ENCODE measurements at places on chromosomes 13 and 19.

DNA sequence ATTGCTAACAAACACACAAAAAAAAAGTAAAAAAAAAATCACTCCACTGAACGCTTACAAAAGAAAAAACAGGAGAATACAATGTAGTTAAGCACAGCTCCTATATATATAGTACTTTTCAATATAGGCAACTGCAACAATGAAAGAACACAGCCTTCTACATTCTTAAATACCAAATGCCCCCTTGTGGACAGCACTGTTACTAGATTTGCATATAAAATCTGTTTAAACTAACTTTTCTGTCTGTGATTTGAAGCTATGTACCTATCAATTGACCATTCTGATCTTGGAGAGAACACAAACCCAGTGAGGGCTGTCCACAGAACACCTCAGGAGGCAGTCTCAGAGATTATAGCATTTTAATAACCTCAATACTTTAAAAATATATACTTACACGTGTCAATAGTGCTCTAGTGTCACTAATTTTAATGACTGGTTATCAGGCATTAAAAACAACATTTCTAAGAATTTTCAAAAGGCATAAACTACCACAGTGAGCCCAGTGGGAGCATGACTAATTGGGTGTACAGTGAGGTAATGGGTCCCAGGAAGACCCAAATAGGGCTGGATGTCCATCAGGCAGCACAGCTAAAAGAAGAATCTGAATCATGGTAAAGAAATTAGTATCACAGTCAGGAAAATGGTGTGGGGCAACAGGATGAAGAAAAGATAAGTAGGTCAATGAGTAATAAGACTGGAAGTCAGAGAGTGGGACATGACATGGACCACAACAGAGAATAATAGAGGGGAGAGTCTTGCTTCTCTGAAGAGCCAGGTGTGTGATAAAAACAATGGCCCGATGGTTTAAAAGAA, 22.2 kb downstream of the CCDC169 start:
- DNase-seq: peak; percentile 47

GRCh38 chr13:113816946-113817859, 46.7 kb downstream of the GAS6 start:
- peak; percentile 65 for DNase-seq

GRCh38 chr19:19644054-19644388, 564 bp upstream of the GMIP start:
- no peak for DNase-seq

DNA sequence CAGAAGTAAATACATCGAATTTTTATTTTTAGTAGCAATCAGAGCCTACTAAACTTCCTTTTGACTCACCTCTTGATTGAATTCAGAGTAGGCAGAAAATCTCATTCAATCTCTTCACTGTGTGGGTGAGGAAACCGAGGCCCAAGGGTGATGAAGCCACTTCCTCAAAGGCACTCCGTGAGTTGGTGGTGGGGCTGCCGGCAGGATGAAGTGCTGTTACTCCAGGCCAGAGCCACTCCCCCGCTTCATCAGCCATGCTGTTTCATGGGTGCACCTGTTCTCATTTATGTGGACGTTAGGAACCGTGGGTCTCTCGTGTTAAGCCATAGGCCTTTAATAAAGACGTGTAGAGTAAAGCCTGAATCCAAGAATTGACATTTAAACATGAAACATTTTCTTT, 13.2 kb downstream of the ING1 start:
- DNase-seq: peak; percentile 67

DNA sequence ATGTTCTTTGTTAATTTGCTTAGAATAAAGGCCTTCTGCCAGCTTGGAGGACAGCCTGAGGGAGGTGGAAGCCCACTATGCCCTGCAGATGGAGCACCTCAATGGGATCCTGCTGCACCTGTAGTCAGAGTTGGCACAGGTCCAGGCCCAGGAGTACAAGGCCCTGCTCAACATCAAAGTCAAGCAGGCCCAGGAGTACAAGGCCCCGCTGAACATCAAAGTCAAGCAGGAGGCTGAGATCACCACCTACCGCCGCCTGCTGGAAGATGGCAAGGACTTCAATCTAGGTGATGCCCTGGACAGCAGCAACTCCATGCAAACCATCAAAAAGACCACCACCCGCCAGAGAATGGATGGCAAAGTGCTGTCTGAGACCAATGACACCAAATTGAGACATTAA, 41.7 kb downstream of the ZNF85 start:
- DNase-seq: no peak

DNA sequence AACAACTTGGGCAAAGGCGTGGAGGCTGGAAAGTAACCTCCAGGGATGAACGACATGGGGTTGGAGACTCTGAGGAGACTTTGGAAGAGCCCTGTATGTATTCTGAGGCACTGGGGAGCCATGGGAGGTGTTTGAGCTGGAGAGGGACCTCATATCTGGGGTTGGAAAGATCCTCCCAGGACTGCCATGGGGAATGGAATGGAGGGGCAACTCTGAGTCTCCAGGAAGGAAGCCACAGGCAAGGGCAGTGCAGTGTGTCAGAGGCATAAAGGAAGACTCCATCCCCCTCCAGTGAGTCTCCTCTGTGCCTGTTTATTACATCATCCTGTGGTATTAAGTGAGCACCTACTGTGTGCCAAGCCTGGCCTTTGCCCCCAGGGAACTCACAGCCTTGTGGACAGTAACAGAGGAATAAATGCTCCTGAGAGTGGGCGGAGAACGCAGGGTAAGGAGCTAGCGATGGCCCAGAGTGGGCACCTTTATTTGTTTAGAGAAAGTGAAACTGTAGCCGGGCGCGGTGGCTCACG, 7.7 kb downstream of the PEAK3 start:
- no peak for DNase-seq

DNA sequence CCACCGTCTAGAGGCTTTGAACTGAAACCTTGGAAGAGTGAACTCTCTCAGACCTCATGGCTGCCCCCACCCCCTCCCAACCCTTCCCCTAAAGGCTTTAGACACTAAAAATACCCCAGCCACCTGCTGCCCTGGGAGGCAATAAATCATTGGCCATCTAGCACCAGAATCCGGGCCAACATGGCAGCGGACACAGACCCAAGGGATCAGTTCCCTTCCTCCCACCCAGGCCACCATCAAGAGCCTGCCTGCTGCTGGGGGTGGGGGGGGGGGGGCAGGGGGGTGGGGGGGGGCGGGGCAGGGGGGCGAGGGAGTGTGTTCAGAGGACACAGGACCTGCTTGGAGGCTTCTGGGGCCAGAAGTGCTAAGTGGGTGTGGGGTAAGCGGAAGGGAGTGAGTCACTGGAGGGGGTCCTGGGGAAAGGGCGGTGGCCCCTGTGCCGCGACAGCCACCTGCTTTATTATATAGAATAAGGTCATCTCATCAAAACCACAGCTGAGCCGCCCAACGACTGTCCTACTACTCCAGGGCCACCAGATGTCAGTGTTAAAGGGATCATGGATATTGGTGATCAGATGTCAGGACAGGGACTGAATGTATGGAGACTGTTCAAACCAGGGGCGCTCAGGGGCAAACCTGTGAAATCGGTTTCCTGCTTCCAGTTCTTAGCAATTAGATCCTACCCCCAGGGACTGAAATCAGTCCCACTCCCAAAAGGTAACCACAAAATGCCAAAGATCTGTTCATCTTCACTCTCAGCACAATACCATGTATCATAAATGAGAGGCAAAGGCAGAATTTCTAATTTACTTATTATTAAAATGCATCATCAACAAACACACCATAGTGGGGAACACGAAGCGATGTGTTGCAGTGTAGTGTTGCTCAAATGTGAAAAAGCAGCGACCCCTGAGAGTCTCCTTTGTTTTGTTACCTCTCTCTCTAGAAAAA, 24.3 kb downstream of the ARL11 start:
- DNase-seq: peak; percentile 26

DNA sequence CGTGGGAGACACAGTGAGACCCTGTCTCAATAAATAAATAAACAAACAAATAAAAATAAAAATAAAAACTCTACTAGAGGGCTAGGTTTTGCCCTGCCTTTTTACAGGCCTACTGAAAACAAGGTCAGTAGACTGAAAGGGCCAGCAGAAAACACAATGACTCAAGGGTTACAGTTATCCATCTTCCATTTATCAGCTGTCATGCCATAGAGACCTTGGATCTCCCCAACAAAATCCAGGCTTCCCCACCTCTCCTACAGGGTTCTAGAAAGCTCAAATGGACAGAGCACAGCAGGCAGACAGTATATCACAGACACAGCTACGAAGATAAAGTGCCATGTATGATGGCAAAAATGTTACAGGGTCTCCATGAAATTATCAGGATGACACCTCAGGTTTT, 54.4 kb downstream of the FOXO1 start:
- no peak for DNase-seq

- no peak for DNase-seq
Observed at GRCh38 chr13:49346460-49346859, 97.4 kb downstream of the CAB39L start.

- no peak for DNase-seq
Observed at GRCh38 chr19:49114630-49115363, 627 bp downstream of the LIN7B start.

GRCh38 chr13:41457589-41458186, 338 bp downstream of the RGCC start:
- no peak for DNase-seq

DNA sequence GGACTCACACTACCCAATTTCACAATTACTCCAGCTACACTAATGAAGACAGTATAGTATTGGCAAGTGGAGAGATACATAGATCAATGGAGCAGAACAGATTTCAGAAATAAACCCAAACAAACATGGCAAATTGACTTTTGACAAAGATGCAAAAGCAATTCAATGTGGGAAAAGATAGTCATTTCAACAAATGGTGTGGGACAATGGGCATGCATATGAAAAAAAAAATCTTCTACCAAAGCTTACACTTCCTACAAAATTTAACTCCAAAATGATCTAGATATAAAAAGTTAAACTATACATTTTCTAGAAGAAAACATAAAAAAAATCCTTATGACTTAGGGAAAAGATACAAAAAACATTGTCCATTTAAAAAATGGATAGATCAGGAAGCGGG, 2.7 kb upstream of the IGFL4 start:
- DNase-seq: no peak

GRCh38 chr19:37692956-37693620, 26.5 kb downstream of the ZNF607 start:
- DNase-seq: no peak

DNA sequence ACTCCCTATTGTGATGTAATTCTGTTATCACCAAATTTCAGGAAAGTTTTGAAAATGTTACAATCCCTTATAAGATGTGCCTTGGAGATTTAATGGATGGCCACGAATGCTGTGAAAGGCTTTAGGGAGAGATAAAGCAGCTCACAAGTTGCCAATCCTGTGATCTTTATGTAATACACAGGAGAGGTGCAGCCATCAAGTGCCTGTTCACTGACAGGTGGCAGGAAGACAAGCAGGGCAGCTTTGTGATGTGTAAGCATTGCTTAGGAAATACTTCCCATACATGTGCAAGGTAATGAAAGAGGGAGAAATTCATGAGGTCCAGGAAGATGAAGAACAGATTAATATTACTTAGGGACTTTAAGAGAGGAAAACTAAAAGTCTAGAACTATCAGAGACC, 628.8 kb downstream of the SLITRK6 start:
- peak; percentile 52 for DNase-seq

GRCh38 chr19:16146112-16146511, 2.6 kb downstream of the HSH2D start:
- no peak for DNase-seq

DNA sequence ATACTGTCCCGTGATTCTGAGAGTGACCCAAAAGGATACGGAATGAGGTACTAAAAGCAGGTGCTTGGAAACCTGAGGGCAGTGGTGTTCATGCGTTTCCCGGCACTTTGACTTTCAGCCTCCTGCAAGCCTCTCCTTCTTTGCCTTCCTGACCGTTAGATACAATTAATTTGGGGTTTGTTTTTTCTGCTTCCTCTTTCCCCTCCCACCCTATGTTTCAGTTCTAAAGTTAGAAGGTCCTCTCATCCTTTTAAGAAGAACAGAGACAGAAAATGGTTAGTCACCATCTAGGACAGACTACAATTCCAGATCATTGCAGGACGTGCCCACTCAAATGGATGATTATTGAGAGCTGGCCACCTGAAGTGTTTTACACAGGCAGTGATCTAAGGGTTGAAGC, 1.8 kb upstream of the LILRB4 start:
- no peak for DNase-seq
